Activated CD8-positive, alpha-beta memory T cell treated with anti-CD3 and anti-CD28 coated beads, Interleukin-2, amount 10 ng/mL, durations not matched to agents 7 days and 5 days (primary cell): ENCODE measurements at places on chromosomes 1 and 21. TPM values are rescaled to one million over a fixed set of nuclear protein-coding genes. Genes with fewer than 3 reads are reported as not detected.

GRCh38 chr1:236945002-236945401 is 59.2 kb downstream of the MT1HL1 start:
- DNase-seq, result no peak

The IRF6 gene
- total RNA-seq, result 1.7 TPM

The PLA2G2D gene
- not detected for total RNA-seq

GRCh38 chr1:195019385-195019784 is 1588.9 kb downstream of the KCNT2 start:
- no peak for DNase-seq

GRCh38 chr1:2476061-2476999 is at the start of gene PLCH2:
Gene PLCH2 (plus strand): TSS chr1:2476289. CDS start chr1:2476589, 300 bp downstream.
- no peak for DNase-seq

The BARHL2 gene
- not detected for total RNA-seq

- no peak for DNase-seq
These were observed 7.3 kb downstream of the SLC44A3 start for GRCh38 chr1:94827434-94827833.

- no peak for DNase-seq
These were observed 58.0 kb downstream of the KIAA0319L start for GRCh38 chr1:35499231-35499630.

DNA sequence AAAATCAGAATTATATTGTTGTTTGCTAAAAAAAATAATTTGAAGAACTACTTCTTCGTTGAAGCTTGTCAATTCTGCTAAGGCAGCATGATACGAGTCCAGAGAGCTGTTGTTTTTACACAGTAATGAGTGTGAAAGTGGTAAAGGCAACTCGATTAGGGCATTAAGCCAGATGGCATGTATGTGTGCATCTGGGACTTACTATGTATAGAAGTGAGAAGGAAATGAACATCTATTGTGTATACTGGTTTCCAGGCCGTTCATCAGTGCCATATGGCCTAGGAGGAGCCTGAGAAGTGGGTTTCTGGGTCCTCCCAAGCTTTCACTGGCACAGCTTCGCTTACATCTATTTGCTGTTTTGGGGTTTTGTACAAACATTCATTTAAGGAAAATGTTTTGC is 5.7 kb downstream of the CTPS1 start:
- DNase-seq, result no peak

DNA sequence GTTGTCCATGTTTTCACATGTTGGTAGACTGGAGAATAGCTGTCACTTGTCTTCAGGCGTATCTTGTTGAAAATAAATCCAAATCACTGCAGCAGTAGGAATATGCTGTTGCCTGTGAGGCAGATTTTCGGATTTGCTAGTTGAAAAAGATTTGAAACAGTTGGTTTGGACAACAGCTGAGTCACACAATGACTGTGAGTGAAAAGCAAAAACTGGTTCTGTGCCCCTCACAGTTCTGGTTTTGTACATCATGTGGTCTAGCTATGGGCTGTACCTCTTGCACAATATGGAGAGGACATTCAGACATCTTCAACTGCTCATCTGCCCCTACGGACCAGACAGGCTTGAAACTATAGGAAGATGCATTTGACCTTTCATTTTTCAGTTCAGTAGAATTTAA is 1.8 kb downstream of the ARF1 start:
- DNase-seq, result no peak

GRCh38 chr1:3307359-3307758 is 147.1 kb upstream of the ARHGEF16 start:
- DNase-seq, result no peak

The ANGEL2 gene
- total RNA-seq, result 56.4 TPM

DNA sequence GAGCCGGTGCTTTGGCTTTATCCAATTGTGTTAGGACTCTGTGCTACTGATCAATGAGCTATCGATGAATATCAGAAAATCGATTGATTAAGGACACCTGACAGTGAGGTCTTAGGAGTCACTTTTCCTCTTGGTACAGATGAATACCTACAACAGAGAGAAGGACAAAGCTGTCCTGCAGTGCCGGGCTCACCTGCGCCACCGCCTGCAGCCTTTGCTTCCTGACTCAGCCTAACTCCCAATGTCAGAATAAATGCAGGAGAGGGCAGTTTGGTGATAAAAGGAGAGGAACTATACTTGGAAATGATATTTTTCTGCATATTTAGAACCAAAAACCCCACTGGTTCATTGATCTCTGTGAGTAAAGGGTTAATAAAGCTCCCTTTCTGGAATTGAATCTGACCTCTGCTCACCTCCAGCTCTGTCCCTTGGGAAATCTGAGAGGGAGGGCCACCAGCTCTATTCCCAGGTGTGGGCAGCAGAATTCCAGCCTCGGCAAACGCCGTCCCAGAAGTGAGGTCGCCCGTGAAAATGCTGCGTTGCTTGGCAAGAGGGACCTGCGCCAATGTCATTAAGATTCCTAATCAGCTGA is 39.3 kb downstream of the POFUT2 start:
- no peak for DNase-seq

- no peak for DNase-seq
These were observed 10.9 kb downstream of the RNF11 start for GRCh38 chr1:51247022-51247421.

The CTTNBP2NL gene
- total RNA-seq, result 2.8 TPM

DNA sequence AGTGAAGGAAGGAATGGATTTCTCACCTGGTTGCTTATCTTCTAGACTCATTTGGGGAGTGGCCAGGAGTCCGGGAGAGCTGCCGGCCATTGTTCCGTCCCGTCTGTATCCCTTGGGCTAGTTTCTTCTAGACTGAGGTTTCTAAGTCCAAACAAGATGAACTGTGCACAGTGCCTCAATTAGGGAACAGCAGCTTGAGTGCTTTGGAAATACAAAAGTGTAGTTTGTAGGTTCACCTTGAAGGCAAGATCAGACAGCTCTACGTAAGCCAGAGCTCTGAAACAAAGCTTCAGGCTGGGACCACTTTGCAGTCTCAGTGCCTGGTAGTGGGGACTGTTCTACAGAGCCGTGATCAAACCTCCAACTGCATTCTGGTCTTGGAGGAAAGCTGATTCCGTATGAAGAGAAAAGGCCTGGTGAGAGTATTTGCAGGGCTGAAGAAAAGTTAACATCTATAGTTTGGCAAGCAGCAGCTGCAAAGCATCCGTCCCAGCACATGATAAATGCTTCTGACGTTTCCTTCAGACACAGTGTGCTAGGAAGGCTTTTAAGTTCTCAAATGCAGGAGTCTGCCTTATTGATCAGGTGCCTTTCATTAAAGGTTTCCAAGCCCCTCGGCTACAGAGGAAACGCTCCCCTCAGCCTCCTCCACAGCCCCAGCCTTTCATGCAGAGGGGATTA is 432.8 kb downstream of the KIF26B start:
- DNase-seq, result no peak

DNA sequence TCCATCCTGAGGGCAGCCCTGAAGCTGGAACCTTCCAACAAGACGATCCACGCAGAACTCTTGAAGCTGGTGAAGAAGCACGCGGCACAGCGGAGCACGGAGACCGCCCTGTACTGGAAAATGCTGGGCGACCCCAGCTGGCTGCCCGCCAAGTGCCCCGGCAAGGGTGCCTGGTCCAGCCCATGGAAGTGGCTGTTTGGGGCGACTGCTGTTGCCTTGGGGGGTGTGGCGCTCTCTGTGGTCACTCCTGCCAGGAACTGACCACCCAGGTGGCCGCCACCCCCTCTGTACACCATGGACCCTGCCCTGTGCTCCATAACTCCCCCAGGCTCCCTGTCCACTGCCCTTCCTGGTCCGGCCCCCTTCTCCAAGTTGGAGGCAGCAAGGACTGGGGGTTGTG is 90.8 kb downstream of the PPP1R12B start:
- DNase-seq, result no peak

GRCh38 chr21:45166931-45167330 is 92.6 kb downstream of the ADARB1 start:
- no peak for DNase-seq

DNA sequence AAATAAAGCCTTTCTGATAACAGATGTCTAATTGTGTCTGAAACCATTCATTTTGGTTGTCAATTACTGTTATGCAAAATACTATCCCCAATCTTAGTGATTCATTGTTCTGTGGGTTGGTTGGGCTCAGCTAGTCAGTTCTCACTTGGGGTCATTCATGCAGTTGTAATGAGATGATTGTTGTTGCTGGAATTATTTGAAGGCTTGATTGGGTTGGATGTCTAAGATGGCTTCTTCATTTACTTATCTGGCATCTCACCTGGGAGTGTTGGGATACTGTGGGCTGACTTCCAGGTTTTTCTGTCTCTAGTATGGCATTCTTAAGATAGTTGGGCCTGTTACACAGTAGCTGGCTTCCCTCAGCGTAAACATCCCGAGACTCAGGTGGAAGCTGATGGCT is 217.8 kb upstream of the B3GALT2 start:
- no peak for DNase-seq

- DNase-seq, result no peak
These were observed 18.9 kb downstream of the LDLRAD2 start for GRCh38 chr1:21830792-21831453.

The SNRNP40 gene
- total RNA-seq, result 98.6 TPM

DNA sequence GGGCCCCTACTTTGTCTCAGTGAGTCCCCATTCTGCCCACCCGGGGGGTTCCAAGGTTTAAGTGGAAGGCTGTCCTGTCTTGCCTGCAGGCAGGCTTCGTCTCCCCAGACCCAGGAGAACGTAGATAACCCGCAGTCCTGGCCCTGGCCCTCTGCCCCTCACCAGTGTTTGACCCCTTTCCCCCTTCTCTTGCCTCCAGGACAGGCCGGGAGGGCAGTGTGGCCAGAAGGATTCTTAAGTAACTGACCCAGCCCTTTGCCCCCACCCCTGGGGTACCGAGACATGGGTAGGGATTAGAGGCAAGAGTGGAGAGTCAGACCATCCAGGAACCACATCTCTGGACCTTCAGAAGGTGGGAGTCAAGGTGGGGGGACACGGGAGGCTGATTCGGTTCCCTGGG is 8.8 kb downstream of the TMEM222 start:
- DNase-seq, result no peak

- DNase-seq, result no peak
These were observed 277.9 kb upstream of the ADAMTS5 start for GRCh38 chr21:27244776-27245175.

DNA sequence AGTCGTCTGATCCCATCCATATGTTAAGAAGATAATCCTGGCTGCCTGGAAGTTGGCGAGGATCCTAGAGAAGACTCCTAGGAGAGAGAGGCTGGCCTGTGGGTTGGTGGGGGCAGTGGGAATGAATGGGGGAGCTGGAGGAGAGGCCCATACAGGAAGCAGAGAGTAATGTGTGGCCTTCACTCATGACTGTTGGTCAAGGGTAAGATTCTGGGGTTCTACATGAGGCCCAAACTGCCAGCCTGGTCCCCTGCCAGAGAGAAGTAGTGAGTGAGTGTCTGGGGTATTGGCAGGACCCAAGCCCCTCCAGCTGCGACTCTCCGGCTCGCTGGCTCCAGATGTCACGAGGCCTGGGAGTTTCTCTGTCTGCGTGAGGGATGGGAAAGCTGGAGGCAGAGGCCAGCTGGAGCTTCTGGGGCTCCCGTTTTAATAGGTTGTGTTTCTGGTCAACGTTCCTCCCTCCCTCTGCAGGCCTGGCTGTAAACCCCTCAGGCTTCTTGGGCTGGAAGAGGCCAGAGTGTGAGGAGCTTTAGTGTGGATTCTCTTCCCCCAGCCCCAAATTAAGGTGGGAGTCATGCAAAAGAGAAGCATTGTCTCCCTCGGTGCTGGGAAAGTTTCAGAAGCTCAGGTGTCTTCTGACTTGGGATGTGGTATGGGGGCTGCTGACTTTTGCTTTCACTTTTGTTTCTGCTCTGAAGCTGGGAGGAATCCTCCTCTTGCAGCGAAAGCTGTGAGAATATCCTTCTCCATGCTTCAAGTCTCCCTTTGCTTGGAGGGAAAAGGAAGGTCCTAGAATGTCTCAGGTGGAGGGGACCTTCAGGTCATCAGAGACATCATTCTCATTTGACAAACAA is 2.6 kb downstream of the TMEM51 start:
- DNase-seq, result no peak

DNA sequence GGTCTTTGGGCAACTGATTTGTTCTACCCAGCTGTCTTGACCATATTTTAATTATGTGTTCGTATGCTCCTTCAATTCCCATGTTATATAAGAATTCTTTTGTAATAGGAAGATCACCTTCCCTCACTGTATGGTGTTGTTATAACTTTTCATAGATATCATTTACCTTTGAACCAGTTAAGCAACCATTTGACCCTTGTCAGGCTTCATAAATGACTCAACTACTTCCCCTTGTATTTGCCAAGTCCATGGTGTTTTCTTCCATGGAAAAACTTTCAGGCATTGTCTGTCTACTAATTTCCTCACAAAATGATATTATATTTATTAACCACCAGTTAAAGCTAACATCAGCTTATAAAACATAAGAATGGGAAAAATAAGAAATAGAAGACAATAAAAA is 5.1 kb downstream of the BPNT1 start:
- DNase-seq, result no peak

The IVL gene
- not detected for total RNA-seq

DNA sequence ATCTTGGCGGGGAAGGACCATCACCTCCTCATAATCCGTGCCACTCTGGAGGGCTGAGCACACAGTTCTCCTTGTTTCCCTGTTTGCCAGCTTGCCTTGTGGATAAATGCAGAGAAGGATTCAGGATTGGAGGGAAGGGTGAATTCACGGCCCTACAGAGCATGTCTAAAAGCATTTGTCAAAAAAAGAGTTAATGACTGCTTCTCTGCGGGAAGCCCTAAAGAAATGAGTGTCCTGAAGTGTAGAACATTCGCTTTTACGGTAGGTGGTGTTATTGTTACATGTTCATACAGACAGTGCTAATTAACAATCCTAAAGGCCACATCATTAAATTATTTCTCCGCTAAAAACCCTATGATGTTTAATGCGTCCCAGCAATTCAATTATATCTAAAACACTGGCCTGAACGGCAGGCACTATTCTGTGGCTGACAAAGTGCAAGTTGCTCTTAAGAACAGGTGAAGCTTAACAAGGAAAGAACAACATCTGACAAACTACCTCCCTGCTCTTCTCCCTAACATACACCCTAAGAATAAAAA is 112.3 kb upstream of the NFIA start:
- no peak for DNase-seq

The KCNE1 gene
- total RNA-seq, result 0.26 TPM

The MEX3A gene
- total RNA-seq, result 0.06 TPM

GRCh38 chr1:154945160-154945961 is 8.8 kb upstream of the PMVK start:
- no peak for DNase-seq

GRCh38 chr1:210104103-210104502 is 128.5 kb upstream of the SERTAD4 start:
- DNase-seq, result no peak

GRCh38 chr1:218527737-218528136 is 182.6 kb downstream of the TGFB2 start:
- DNase-seq, result no peak

- no peak for DNase-seq
These were observed 45.5 kb downstream of the LAMC2 start for GRCh38 chr1:183231545-183231944.

GRCh38 chr21:21632926-21633325 is 634.7 kb downstream of the NCAM2 start:
- no peak for DNase-seq

- DNase-seq, result no peak
These were observed 196.9 kb downstream of the TBX15 start for GRCh38 chr1:118791094-118791691.

- DNase-seq, result no peak
These were observed 109.2 kb downstream of the USP25 start for GRCh38 chr21:15839026-15839425.
